Suppressor macrophage treated with lipopolysaccharide for 1 hour (primary cell): ENCODE measurements at places on chromosomes 11 and 22.

DNA sequence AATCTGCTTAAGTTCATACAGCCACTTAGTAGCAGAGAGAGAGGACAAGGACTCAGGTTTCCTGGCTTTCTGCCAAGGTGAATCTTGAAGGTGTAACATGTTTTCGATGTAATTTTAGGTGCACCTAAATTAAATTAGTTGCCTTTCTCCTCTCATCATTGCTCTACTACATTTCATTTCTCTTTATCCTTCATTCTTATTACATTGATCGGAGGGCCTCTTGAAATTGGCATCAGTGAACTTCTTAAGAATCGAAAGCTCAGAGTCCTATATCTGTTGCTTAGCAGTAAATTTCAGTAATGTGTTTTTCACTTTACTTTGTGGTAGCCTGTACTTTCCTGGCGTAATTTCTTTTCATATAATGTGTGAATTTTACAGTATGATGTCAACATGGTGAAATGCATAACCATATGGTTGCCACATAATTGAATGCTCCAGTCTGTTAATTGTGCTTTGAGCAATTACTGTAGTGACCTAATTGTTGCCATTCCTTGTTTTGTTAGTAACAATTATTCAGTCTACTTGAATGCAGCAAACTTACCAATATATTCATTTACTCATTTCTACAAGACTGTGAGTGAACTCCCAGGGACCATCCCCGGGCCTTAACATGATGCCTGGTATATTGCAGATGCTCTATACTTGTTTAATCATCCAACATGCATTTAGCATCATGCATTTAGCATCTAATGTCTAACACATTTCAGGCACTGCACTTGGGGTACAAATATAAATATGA, 138.1 kb downstream of the MAML2 start:
- DNase-seq, result no peak

GRCh38 chr11:27213232-27213660, 149.8 kb downstream of the CCDC34 start:
- no peak for DNase-seq

GRCh38 chr11:64866173-64866491, 12.3 kb downstream of the EHD1 start:
- no peak for DNase-seq

DNA sequence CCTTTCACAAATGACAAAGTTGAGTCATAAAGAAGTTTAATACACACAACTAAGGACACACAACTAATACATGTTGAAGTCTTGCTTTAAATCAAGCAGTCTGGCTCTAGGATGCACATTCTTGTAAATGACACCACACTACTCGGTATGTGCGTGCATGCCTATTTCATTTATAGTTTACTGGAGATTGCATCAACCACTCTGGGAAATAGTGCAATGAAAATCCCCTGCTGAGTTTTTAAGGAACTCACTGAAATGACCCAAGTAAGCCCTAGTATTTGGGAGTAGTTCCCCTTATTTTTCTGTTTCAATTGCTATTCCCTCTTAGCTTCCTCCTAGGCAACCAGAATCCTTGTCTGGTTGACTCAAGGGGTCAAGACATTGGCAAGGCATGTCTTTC, 160.2 kb upstream of the LARGE1 start:
- peak; percentile 52 for DNase-seq

DNA sequence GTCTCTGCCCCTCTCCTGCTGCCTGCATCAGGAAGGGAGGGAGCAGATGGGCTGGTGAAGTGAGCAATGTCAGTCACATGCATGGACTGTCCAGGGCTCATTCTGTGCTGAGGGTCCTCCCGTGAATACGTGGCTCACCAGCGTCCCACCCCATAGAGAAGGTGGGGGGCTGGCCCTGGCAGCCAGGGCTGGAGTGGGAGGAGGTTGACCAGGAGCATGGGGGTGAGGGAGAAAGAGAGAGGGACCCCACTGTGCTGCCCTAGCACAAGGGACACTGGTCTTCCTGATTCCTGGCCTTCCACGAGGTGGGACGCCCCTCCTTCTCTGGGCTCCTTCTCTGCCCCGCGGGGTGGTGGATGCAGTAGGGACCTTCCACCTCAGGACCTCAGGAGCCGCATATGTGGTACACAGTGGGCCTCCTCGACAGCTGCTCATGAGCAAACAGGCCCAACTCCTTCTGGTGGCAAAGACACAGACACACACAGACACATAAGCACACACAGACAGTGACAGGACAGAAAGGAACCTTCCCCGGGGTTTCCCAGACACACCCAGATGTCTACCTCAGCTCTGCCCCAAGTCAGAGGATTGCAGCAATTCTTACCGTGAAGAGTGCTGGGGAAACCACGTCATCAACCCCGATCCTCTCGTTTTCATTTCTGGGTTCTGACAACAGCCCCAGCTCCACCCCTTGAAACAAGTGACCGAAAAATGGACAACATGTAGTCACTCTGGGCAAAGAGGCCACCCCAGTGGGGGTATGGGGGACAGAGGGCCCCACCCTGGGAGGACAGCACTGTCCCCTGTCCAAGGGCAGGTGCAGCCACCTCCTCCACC, 3.6 kb upstream of the APOBEC3A start:
- peak; percentile 99 for DNase-seq

- DNase-seq, result no peak
Observed at GRCh38 chr11:35518766-35519165, 6.7 kb downstream of the PAMR1 start.

DNA sequence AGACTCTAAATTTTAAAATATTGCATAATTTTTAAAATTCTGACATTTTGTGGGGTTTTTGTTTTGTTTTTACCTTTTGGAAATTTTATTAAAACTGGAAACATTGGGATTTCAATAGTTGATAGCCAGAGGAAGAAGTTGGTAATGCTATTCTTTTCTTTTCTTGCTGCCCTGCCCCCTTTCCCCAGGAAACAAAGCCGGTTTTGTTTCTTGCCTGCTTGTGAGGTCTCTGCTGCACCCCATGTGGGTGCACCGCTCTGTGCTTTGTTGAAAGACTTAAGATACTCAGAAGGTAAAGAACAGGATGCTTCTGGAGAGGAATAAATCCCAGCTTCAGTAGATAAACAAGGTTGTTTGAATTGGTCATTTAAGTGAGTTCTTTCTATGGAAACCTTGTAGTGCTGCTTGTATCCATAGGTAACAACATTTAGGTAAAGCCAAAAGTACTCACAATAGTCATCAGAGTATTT, 87.5 kb downstream of the YAP1 start:
- no peak for DNase-seq

- DNase-seq, result peak; percentile 93
Observed at GRCh38 chr11:47376525-47377371, 1.6 kb downstream of the SPI1 start.

DNA sequence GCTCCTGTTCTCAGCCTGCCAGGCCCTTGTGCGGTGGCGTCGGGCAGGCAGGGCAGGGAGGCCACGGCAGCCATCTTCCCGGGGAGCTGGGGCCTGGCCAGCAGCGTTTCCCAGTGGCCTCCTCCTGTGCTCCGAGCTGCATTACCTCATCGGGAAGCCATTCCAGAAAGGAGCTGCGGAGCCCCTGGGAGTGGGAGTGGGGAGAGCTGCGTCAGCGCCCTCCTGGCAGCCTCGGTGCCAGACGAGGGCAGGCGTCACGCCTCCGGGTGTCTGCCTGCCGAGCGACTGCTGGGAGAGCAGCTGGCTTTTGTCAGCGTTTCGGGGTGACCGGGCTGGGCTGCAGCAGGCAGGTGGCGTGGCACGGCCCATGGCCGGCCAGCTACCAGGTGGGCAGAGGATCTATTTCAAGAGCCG, 30.9 kb upstream of the WNT7B start:
- DNase-seq, result no peak

GRCh38 chr11:91947215-91947820, 277.3 kb upstream of the FAT3 start:
- no peak for DNase-seq

- peak; percentile 78 for DNase-seq
Observed at GRCh38 chr11:63536669-63537292, at the start of gene PLAAT4. PLAAT4 (plus strand) TSS chr11:63536808; CDS start chr11:63536869, 61 bp downstream.

GRCh38 chr11:87215236-87215635, 177.5 kb downstream of the TMEM135 start:
- no peak for DNase-seq

DNA sequence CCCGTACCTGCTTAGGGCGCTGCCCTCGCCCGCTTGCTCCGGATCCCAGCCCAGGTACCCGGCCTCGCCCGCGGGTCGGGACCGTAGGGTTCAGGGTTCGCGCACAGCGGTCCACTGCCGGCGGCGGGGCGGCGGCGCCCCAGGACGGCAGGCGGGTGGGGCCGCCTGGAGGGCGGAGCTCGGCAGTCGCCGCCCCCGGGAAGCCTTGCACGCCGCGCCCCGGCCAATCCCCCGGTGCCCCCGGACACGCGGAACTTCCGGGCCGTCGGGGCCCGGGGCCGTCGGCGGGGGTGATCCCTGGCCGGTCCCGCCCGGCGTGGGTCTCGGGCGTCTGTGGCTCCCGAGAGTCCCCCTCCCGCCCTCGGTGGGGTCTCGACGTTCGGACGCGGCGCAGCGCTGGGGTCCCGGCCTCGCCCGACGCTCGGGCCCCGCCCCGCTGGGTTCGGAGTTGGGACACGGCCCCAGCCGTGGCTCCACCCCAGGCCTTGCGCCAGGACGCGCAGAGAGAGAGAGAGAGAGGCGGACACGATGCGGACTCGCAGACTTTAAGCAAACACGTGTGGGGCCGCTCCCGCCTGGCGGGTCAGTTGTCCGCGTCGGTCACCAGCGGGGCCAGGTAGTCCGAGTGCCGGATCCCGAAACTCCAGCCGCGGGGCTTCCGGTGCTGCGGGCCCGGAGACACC, at the start of gene TYMP:
Gene TYMP (minus strand): TSS at position 116 of the 683 bp plus-strand sequence. CDS start 303 bp downstream, outside the sequence.
- peak; percentile 97 for DNase-seq

GRCh38 chr11:2263724-2264360, 6.5 kb downstream of the ASCL2 start:
- DNase-seq, result no peak

GRCh38 chr22:44847380-44847779, 95.0 kb downstream of the ARHGAP8 start:
- no peak for DNase-seq

- DNase-seq, result no peak
Observed at GRCh38 chr11:102559839-102560238, 29.3 kb upstream of the MMP7 start.
